ENCODE measurements at places on chromosomes 6 and 20. TPM values are rescaled to one million over a fixed set of nuclear protein-coding genes. Genes with fewer than 3 reads are reported as not detected.

DNA sequence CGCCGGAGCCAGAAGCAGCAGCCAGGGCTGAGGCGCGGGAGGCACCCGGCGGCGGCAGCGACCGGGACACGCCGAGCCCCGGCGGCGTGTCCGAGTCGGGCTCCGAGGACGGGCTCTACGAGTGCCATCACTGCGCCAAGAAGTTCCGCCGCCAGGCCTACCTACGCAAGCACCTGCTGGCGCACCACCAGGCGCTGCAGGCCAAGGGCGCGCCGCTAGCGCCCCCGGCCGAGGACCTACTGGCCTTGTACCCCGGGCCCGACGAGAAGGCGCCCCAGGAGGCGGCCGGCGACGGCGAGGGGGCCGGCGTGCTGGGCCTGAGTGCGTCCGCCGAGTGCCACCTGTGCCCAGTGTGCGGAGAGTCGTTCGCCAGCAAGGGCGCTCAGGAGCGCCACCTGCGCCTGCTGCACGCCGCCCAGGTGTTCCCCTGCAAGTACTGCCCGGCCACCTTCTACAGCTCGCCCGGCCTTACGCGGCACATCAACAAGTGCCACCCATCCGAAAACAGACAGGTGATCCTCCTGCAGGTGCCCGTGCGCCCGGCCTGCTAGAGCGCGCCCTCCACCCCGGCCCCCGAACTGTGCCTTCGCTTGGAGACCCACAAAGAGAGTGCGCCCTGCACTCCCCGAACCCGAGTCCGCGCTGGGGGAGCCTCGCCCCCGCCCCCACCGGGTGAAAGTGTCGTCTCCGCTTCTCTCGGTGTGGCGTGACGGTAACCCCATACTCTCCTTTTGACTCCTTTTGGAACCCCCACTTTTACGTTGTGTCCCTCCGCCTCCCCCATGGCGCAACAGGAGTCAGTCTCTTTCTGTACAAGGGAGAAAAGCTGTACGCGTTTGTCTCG is 1.6 kb downstream of the INSM1 start:
- no peak for DNase-seq

GRCh38 chr20:38915355-38915754 is 10.9 kb upstream of the FAM83D start:
- DNase-seq = peak; percentile 23

The FABP7 gene
- not detected for total RNA-seq

The BCAS1 gene
- total RNA-seq = 4.0 TPM

DNA sequence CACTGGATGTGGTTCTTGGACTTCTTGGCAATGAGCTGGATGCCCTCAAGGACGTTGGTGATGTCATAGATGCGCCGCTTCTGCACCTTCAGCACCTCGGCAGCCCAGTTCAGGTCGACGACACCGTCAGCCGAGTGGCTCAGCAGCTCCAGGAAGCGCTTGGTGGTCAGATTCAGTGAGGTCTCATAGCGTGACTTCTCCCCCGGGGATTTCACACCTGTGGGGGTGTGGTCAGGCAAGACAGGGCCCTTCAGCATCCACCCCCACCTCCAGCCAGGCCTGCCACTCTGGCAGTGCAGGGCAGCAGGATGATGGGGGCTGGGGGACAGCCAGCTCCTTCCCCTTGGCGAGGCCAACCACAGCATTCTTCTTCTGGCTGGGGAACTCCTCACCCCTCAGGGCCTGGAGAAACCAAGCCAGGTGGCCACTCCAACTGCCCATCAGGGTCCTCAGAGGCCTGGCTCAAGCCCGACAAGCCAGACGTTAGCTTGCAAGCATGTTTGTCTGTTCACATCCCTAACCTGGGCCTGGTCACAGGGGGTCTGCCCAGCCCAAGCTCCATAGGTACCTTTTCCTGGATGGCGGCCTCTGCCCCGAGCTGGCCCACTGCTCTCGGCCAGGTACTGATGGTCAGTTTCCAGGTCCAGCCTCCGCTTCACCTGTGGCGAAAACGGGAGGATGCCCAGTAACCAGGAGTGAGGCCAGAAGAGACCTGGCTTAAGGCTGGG is 5.7 kb upstream of the NECAB3 start:
- DNase-seq = peak; percentile 1

GRCh38 chr6:79780881-79781280 is 149.8 kb downstream of the SH3BGRL2 start:
- DNase-seq = no peak

GRCh38 chr6:41722969-41723529 is 12.4 kb downstream of the TFEB start:
- no peak for DNase-seq

GRCh38 chr6:106103728-106104109 is 17.6 kb downstream of the PRDM1 start:
- peak; percentile 17 for DNase-seq

The MMS22L gene
- 31.5 TPM for total RNA-seq

The SAMD10 gene
- 14.4 TPM for total RNA-seq

The MAPK14 gene
- total RNA-seq = 60.4 TPM

- no peak for DNase-seq
These were observed 325.1 kb downstream of the FRK start for GRCh38 chr6:115735610-115736009.

The GPX5 gene
- not detected for total RNA-seq

The MUC21 gene
- total RNA-seq = not detected

GRCh38 chr6:5665173-5665572 is 341.6 kb downstream of the NRN1 start:
- DNase-seq = no peak

- no peak for DNase-seq
These were observed 70.4 kb downstream of the AKAP7 start for GRCh38 chr6:131205481-131206244.

GRCh38 chr20:63492982-63493381 is 5.9 kb downstream of the EEF1A2 start:
- no peak for DNase-seq

- no peak for DNase-seq
These were observed 44.2 kb downstream of the COL11A2 start for GRCh38 chr6:33147807-33148666.

DNA sequence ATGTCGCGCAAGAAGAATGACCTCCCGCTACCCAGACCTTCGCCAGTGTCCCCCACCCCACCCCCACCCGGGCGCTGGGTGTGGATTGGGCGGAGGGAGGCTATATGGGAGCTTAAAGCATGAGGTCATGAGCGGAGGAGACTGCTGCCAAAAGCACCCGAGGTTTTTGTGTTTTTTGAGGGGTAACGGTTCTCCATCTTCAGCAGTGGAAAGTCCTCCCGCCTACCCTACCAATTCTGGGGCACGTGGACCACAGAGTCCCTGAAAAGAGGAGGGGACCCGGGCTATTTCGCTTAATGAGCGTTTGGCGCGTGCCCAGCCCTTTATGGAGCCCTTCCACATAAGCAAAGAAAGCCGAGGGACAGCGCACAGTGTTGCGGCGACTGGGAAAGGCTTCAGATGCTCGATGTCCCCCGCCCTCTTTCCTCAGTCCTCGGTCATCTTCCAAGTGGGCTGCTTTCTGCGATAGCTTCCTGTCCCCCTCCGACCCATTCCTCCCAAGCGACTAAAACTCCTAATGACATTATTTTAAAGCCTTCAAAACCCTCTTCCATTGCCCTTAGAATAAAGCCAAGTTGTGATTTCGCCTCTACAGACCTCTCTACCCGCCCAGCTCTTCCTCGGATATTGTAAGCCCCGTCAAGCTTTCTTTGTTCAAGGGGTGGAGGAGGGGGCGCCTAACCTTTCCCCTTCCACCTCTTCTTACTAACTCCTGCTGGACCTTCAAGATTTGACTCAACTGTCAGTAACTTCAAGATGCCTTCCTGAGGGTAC is 2.1 kb upstream of the TRERF1 start:
- DNase-seq = peak; percentile 35

The COL21A1 gene
- total RNA-seq = not detected

GRCh38 chr6:132866762-132867449 is 52.5 kb downstream of the RPS12 start:
- no peak for DNase-seq

GRCh38 chr6:117545161-117545595 is 57.1 kb downstream of the GOPC start:
- DNase-seq = peak; percentile 99

- DNase-seq = no peak
These were observed 383.6 kb downstream of the BCKDHB start for GRCh38 chr6:80489911-80490635.
